ENCODE measurements at places on chromosomes 3 and 15.

GRCh38 chr15:80891006-80891405 lies 98.6 kb downstream of the MESD start:
- DNase-seq = no peak

DNA sequence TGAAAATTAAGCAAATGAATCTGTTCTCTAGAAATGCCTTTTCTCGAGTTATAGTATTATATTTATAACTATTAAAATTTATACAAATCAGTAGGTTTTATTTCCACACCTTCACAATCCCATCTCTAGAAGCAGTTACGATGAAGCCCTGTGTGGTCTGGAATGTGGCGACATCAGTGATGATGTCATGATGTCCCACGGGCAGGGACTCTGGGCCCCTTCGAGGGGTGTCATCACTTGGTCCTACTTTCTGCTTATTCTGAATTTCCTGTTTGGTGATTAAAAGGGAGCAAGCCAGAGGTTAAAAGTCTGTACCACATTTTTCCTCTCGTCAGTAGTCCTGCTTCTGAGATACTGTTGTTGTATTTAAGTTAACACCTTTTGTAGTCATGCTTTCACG lies 67.4 kb downstream of the PIK3R4 start:
- DNase-seq = no peak

DNA sequence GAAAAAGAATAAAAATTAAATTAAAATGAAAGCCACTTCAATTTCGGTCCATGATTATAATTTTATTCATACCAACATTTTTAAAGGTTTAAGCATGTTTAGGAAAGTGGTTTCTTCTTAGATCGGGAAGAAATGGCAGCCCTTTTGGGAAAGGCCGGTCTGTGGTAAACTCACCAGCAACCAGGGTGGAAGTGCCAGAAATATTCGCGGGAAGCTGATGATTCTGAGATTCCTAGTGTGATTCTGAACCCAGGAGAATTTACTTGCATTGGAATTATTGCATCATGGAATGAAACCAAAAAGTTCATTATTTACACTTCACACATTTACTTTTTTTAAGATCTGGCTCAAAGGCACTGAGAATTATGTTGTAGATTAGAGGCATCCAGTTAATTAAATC lies 97.2 kb upstream of the CCNL1 start:
- no peak for DNase-seq

GRCh38 chr3:125019271-125019670 lies 36.5 kb downstream of the HEG1 start:
- DNase-seq = no peak

DNA sequence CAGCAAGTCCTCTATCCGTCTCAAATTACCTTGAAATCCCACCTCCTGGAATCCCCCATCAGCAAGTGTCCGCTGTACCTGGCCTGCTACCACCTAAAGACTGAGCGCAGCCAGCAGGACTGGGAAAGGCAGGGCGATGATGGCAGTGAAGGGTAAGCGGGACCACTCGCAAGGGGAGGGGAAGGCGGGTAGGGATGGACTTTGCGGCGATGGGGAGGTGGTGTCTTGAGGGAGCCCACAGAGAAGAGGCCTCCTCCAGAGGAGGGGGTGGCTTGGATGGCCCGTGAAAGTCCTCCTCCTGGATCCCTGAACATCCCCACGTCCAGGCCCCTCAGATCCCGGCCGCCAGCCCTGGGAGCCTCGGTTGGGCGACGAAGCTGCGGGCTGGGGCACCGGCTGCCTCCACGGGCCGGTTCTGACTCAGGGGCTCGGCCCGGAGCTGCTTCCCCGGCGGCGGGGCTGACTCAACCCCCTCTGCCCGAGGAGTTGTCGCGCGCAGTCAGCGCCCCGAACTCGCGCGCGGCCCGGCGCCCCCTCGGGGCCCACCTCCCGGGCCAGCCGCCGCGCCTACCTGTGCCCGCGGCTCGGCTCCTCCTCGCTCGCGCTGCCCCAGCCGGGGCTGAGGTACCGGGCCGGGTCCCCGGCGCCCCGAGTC lies 512 bp downstream of the LARP6 start:
- DNase-seq = no peak
